Tibial artery (tissue), 4 donors: ENCODE measurements at places on chromosomes 16 and 17.
A peak's percentile ranks its signal among the peaks of the same experiment; 100 is the strongest.

- DNase-seq = peak; percentile 40
Measured at GRCh38 chr17:63191610-63192009, 225.6 kb downstream of the TANC2 start.

DNA sequence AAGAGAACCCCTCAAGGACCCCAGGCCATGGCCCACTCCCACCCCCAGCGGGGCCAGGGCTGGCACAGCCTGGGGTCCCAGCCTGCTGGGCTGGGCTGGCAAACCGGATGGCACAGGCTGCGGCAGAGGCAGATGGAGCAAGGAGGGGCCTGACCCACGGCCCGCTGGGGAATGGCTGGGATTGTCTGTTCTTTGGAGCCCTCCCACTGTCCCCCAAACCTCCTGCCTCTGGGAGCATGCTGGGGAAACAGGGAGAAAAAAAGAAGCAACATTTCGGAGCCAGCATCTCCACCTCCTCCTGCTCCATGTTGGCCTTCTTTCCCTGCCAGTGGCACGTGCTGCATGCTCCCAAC, 37.1 kb upstream of the LHX1 start:
- no peak for DNase-seq

- DNase-seq = peak; percentile 96
Measured at GRCh38 chr17:77476931-77477805, 336.4 kb downstream of the SEC14L1 start.

DNA sequence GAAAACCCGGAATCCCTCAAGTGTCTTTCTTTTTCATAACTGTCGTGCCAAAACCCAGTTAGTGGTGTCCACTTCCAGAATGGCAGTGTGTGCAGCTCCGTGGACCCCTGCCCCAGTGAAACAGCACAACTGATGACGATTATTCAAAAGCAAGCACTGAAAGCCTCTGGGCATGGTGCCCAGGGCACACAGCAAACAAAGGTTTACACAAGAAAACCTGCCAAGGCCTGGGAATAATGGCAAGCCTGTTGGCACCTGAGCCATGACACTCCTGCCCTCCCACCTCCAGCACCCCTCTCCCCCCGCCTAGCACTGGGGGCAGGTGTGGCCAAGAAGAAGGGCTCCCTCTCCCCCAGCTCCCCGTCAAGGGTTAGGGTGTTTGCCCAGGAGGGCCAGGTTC, 2.8 kb downstream of the PKMYT1 start:
- no peak for DNase-seq

DNA sequence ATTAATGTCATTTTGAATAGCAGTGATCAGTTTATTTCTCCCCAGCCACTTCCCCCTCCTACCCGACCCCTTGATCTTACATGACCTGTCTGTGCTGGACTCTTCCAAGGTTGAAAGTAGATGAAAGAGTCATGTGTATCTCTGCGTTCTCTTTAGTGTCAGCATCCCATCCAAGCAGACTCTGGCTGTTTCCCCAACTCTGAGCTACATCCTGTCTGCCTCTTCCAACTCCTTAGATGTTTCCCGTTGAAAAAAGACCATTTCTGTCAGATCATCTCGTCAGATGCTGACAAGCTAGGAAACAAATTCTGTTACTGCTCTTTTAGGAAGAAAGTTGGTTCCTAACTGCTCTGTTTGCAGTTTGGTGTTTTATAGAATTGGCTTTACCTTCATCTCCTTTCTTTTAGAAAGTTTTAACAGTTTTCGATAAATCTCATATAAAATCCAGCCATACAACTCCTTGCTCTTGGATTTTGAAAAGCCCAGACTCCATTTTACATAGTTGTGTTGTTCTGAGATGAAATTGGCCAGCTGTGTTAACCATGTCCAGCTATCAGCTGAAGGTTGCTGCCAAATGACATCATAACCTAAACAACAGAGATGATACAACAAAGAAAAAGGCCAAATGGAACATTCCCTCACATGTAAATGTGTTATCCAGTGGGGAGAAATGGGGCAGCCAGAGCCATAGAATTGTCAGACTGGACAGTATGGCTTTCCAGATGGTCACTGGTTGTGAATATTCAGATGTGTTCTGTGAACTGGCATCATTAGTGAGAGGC, 43.5 kb downstream of the CYB561 start:
- no peak for DNase-seq
